ENCODE measurements at places on chromosomes 4 and X.

DNA sequence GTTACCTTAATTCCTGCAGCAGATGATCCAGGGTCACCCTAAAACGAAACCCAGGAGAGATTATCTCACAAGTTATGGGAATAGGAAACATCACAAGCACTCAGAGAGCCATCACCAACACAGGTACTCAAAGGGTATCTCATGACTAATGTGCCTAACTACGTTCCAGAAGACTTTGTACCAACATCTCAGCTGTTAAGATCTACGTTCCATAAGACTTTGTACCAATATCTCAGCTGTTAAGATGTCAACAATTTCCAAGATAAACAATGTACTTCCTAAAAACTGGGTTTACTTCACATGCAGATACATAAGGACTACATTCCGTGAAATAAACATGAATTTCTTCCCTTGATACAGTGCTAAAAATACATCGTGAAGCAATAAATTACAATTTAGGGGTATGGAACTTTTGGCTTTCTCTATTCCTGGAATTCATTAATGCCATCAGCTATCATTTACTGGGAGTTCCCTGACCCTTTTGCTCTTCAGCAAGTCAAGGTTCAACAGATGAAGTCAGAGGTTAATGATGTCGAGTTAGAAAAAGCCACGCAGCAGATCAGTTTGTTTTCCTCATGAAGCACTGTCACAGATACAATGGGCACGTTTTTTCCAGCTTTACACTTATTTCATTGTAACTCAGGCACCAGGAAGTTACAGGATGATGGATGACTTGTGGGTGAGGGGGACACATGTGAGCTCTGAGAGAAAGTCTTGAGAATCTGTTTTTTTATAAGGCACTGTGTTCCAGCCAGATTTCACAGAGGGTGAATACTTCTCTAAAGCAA, 127.0 kb upstream of the ETNPPL start:
- no peak for DNase-seq

GRCh38 chr4:67332627-67333026, 212.7 kb downstream of the CENPC start:
- no peak for DNase-seq

- DNase-seq, result no peak
Observed at GRCh38 chr4:186158021-186158813, 33.1 kb upstream of the CYP4V2 start.

DNA sequence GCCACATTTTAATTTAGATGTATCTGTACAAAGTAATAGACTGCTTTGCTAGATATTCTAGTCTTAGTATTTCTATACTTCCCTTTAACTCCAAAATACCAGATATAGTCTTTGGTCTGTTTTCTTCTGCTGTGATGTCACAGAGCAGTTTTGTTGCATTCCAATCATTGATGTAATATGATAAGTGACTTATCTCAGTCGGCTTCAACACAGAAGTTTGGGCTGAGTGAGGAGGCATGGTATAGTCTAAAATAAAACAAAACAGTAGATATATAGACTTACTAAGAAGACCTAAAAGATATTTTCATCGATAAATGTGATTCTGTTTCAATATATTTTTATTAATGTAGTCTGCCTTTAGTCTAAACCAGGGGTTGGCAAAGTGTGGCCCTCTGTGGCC, 169.9 kb downstream of the DCK start:
- no peak for DNase-seq

- no peak for DNase-seq
Observed at GRCh38 chr4:71026086-71026485, 32.6 kb downstream of the DCK start.

DNA sequence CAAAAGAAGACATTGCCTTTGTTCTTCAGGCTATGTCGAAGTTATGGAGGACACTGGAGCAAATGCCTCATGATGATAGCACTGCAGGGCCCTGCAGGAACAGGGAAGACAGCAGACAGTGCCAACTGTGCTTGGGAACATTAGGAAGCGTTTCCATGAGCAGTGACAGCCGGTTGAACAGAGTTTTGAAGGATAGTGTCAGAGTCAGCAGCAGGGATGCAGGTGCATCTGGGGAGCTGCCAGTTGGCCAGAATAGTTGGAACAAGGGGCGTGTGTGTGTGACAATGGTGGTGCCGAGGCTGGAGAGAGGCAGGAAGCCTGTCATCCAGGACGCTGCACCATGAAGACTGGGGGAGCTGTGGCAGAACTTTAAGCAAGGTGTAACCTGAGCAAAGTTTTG, 88.6 kb downstream of the SHROOM3 start:
- DNase-seq, result no peak

GRCh38 chr4:118033148-118034052, 886 bp upstream of the NDST3 start:
- no peak for DNase-seq

GRCh38 chrX:15512401-15512965, 11.9 kb downstream of the BMX start:
- DNase-seq, result no peak

DNA sequence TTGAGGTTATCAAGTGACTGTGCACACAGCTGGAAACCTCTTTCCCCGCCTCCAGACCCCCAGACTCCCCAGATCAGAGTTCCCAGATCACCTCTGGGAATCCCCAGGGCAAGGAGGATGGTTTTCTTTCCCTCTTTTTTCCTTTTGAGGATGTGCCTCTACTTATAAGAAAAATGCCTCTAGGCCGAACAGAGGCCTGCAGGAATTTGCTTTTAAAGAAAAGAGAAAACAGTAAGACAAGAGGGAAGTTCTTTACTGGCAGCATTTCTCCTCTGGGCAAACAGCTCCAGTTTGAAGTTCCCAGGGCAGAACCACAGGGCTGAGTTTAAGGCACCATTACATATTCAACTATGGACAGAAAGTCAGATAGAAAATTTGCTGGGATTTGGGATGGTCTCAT, 837.9 kb upstream of the LCORL start:
- DNase-seq, result no peak
